ENCODE measurements at places on chromosomes 7 and 10.

- no peak for DNase-seq
Observed at GRCh38 chr10:110524859-110525232, 27.1 kb downstream of the DUSP5 start.

GRCh38 chr10:63584725-63585035 lies 63.5 kb downstream of the REEP3 start:
- DNase-seq, result no peak

GRCh38 chr7:157985636-157986035 lies 602.0 kb downstream of the PTPRN2 start:
- no peak for DNase-seq

- DNase-seq, result no peak
Observed at GRCh38 chr10:72035252-72035887, 53.0 kb downstream of the SPOCK2 start.

- DNase-seq, result no peak
Observed at GRCh38 chr7:3196629-3197400, 104.2 kb upstream of the SDK1 start.

GRCh38 chr7:35241884-35242283 lies 12.0 kb downstream of the TBX20 start:
- no peak for DNase-seq

DNA sequence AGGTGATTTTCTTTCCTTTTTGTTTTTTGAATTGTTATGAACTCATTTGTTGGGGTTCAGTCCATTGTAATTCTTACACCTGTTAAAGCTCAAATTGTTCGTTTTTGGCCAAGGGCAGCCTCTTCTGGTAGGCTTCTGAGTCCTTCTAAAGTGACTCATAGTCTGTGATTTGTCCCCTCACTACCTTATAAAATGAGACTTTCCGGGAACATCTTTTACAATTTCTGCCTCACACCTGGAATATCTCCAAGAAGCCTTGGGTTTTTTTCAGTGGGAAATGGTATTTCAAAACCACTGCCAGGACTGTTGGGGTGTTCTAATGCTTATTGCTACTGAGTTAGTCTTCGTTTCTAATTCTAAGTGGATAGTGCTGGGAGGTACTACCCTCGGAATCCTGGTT lies 56.7 kb downstream of the BMPR1A start:
- DNase-seq, result no peak

- no peak for DNase-seq
Observed at GRCh38 chr10:102261196-102261595, 15.9 kb downstream of the GBF1 start.

- DNase-seq, result no peak
Observed at GRCh38 chr7:37380831-37381230, 67.8 kb downstream of the ELMO1 start.

- no peak for DNase-seq
Observed at GRCh38 chr10:103967448-103968071, 620 bp downstream of the SLK start.

- no peak for DNase-seq
Observed at GRCh38 chr7:128100225-128100948, 69.2 kb upstream of the LRRC4 start.

- no peak for DNase-seq
Observed at GRCh38 chr7:28157076-28157745, 23.4 kb downstream of the JAZF1 start.

- DNase-seq, result no peak
Observed at GRCh38 chr7:8739837-8740236, 306.4 kb downstream of the NXPH1 start.

DNA sequence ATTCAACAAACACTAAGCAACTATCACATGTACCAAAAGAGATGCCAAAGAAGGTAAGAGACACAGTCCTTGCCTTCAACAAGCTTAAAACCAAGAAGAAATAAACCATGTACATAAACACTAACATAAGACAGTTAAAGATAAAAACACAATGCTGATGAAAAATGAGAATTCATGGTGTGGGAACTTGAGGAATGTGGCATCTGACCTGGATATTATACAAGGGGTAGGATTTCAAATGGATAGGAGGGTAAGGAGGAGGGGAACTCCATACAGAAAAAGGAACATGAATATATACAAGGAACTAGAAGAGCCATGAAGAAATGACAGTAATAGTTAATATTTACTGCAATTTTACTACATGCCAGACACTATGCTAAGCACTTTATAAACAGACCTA lies 11.0 kb downstream of the HIBADH start:
- no peak for DNase-seq

DNA sequence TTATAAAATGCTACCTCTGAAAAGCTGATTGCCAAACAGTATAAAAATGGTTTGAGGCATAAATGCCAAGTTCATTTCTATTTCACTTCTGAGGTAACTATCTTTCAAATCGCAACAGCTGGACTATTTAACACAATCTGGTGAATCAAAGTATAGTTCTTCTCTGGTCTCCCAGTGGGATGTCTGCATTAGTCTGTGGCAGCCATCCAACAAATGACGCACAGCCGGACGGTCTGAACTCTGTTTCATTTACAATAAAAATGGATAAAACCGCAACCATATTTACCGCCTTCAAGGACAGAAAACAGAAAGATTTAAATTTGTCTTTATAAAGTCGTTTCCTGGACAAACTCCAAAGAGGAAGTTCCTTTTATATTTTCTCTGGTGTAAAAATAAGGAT lies 41.9 kb downstream of the ENO4 start:
- DNase-seq, result no peak

DNA sequence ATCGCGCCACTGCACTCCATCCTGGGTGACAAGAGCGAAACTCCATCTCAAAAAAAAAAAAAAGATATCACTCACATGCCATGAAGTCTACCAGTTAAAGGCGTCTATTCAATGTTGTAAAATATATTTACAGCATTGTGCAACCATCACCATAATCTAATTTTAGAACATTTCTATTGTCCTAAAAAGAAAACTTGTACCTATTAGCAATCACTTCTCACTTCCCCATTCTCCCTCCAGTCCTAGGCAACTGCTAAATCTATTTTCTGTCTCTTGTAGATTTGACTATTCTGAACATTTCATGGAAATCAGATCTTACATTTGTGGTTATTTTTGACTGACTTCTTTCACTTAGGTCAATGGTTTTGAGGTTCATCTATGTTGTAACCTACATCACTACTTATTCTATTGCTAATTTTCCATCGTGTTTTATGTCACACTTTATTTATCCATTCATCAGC lies 25.2 kb upstream of the OTUD1 start:
- DNase-seq, result no peak

DNA sequence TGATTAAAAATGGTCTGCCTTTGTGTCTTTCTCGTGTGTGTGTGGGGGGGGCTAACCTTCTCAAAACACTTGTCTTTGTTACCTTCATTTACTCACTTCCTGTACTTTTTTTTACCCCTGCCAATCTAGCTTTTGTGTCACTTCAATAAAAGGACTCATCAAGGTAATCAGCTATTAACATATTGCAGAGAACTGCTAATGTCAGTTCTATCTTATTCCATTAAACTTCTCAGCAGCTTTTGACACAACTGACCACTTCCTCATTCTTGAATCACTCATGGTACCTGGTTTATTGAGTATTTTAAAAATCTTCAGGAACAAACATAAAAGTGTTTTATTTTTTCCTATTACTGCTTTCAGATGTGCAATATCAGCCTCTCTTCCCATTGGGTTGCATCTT lies 59.8 kb downstream of the SLC25A40 start:
- DNase-seq, result no peak

Data from stimulated activated CD4-positive, alpha-beta T cell treated with anti-CD3 and anti-CD28 coated beads, Interleukin-2, amount 100 ng/mL, for 48 hours (primary cell).